ENCODE measurements at places on chromosomes 13 and 19. TPM values are rescaled to one million over a fixed set of nuclear protein-coding genes. Genes with fewer than 3 reads are reported as not detected.

CLDN10 gene
- total RNA-seq: not detected

GRCh38 chr13:112710855-112711527 is 21.2 kb downstream of the ATP11A start:
- H3K36me3 ChIP-seq: no peaks in the 10 kb centered on the region
- H3K4me3 ChIP-seq: no peak overlapping the region
- no peaks in the 10 kb centered on the region for H3K27me3 ChIP-seq
- peak; percentile 45 for DNase-seq
- no peaks in the 10 kb centered on the region for H3K4me1 ChIP-seq

TMEM150B gene
- 26.4 TPM for total RNA-seq

- no peak overlapping the region for H3K4me3 ChIP-seq
- H3K4me1 ChIP-seq: no peaks in the 10 kb centered on the region
- DNase-seq: no peak
Measured at GRCh38 chr13:20185366-20186056, 7.2 kb downstream of the GJB2 start.

DNA sequence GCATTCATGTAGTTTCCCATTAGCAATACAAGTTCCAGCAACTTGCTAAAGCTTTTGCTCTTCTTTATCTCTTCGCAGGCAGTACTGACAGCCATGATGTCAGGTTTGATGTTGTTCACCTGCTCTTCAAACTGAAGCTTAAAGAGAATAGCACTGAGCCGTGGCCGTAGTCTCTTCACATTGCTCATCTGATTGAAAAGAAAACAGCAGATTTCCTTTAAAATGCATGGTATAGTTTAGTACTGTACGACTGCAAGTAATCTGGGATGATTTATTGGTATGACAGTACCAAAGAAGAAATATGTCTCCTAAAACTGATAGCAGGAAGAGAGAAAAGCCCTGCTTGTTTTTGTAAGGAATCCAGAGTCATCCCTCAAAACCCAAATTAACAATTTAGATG is 284.4 kb downstream of the DIAPH3 start:
- no peak overlapping the region for H3K4me3 ChIP-seq
- DNase-seq: no peak
- no peaks in the 10 kb centered on the region for H3K4me1 ChIP-seq
- no peaks in the 10 kb centered on the region for H3K27me3 ChIP-seq
- H3K36me3 ChIP-seq: no peaks in the 10 kb centered on the region

DNA sequence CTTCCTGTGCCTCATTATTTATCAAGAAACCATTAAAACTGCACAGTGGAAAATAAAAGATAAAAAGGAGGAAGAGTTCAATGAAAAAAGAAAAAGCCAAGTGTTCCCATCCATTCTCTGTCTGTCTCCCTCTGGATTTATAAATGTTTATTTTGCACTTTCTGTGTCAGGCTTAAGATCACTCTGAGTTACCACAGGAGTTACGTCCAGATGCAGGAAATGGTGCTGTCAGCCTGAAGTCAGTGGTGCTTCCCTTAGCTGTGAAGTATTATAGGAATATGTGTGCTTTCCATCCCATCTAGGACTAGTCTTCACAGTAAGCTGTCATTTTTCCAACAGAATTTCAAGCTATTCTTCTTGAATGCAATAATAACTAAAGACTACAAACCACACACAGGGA is 420.2 kb downstream of the KCTD12 start:
- no peak for DNase-seq
- H3K4me3 ChIP-seq: no peak overlapping the region
- H3K27ac ChIP-seq: no peak overlapping the region
- no peaks in the 10 kb centered on the region for H3K36me3 ChIP-seq
- no peaks in the 10 kb centered on the region for H3K27me3 ChIP-seq

FFAR2 gene
- total RNA-seq: 1.0 TPM

- H3K4me3 ChIP-seq: no peak overlapping the region
- H3K27me3 ChIP-seq: no peaks in the 10 kb centered on the region
- no peak for DNase-seq
- no peaks in the 10 kb centered on the region for H3K36me3 ChIP-seq
- H3K27ac ChIP-seq: no peak overlapping the region
Measured at GRCh38 chr13:99220199-99220935, 19.7 kb downstream of the UBAC2 start.

GRCh38 chr19:13621413-13621812 is 115.1 kb upstream of the CACNA1A start:
- DNase-seq: no peak
- no peaks in the 10 kb centered on the region for H3K27me3 ChIP-seq
- H3K4me3 ChIP-seq: no peak overlapping the region

DNA sequence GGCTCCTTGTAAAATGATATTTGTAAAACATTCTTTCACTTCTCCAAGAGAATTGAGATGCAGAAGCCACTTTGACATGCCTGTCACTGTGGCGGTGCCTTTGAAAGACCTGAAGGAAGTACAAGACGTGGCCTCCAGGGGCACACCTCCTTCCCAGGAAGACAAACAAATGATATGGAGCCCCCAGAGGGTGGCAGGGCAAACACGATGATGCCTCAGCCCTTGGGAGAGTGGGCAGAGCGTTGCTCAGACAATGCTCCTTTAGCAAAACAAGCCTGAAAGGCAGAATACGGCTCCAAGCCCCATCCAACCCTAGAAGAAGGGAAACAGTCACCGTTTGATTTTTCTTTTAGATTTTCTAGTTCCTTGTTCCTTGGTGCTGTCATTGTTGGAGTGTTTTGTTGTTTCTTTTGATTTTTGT is 9.2 kb upstream of the ATP12A start:
- no peak overlapping the region for H3K27ac ChIP-seq
- H3K27me3 ChIP-seq: no peaks in the 10 kb centered on the region
- H3K4me3 ChIP-seq: no peak overlapping the region
- DNase-seq: no peak
- no peaks in the 10 kb centered on the region for H3K4me1 ChIP-seq

CCDC9 gene
- total RNA-seq: 38.3 TPM

DNA sequence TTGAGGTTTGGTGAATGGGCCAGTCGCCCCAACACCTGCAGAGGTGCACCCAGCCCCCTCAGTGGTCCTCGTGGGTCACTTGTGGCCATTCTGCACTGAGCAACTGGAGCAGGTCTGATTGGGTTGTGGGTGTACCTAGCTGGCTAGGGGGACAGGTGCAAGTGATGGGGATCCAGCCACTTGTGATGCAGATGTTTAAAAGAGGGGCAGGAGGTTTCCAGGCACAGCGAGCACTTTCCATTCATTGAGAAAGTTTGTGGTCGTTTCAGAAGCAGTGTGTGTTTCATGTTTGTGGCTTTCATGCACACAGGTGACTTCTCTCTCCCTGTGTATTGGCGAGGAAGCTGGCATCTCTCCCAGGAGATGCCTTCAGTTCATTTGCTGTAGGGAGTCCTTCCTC is 34.7 kb downstream of the TSSK6 start:
- H3K27me3 ChIP-seq: no peaks in the 10 kb centered on the region
- no peak overlapping the region for H3K4me3 ChIP-seq
- DNase-seq: no peak
- no peaks in the 10 kb centered on the region for H3K4me1 ChIP-seq

RSPH6A gene
- total RNA-seq: not detected
